ENCODE measurements at places on chromosomes 16 and 17. TPM values are rescaled to one million over a fixed set of nuclear protein-coding genes. Genes with fewer than 3 reads are reported as not detected.

DNA sequence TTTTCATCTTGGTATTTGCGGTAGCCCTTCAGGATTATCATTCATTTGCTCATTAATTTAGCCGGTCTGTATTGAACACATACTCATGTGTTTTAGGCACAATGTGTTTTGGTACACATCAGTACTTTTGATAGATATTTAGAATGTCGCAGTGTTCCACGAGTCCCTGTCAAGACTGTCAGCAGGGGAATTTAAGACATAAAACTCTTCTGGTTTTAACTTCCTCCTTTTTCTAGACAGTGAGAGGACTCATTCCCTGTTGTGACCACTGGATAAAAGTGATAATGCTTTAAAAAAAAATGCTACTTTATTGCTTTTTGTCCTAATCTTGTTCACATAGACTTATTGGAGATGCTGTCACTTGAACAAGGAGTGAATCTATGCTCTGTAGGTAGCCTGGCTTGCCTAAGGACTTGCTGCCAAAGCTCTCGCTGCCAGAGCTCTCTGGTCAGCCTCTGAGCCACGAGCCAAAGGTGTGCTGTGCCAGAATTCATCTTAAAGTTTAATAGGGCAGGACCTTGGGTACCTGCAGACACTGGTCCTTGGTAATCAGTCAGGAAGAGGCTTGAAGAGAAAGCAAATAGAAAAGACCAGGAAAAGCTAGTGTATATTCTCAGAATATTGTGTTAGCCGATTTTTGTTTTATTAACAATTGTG is 5.4 kb downstream of the DCAF7 start:
- H3K4me1 ChIP-seq: peaks cover 6% of the 10 kb centered on the region
- no peak for DNase-seq
- H3K4me3 ChIP-seq: no peak overlapping the region
- H3K27me3 ChIP-seq: no peaks in the 10 kb centered on the region
- no peaks in the 10 kb centered on the region for H3K36me3 ChIP-seq

- no peak overlapping the region for H3K4me3 ChIP-seq
- no peak for DNase-seq
- H3K27me3 ChIP-seq: no peaks in the 10 kb centered on the region
- H3K4me1 ChIP-seq: no peaks in the 10 kb centered on the region
- H3K27ac ChIP-seq: no peak overlapping the region
Measured at GRCh38 chr16:82675300-82675699, 48.5 kb downstream of the CDH13 start.

DNA sequence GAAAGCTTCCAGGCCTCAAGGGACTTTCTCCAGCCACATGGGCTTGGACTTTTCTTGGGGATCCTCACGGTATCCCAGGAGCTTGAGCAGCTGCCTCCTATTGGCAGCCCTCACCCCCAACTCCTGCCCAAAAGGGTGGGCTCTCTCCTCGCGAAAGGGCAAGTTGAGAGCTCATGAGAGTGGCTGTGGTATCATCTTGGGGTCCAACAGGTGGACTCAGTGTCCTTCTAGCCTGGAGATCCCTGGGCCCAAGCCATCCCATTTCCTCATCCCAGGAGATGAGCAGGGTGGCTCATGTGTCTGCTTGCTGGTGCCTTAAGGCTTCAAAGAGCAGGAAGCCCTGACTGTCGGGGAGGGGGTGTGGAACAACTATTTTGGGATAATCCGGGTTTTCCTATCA is 17.7 kb downstream of the TBX4 start:
- no peaks in the 10 kb centered on the region for H3K27me3 ChIP-seq
- no peak overlapping the region for H3K27ac ChIP-seq
- peaks cover 3% of the 10 kb centered on the region for H3K4me1 ChIP-seq
- DNase-seq: no peak
- H3K36me3 ChIP-seq: no peaks in the 10 kb centered on the region

GRCh38 chr17:64217249-64217691 is 45.8 kb downstream of the TEX2 start:
- peak overlapping the region; percentile 70 for H3K27ac ChIP-seq
- H3K27me3 ChIP-seq: no peaks in the 10 kb centered on the region
- DNase-seq: peak; percentile 29
- peaks cover 13% of the 10 kb centered on the region for H3K36me3 ChIP-seq

GRCh38 chr17:81457401-81457800 is 55.2 kb downstream of the ACTG1 start:
- H3K36me3 ChIP-seq: peaks cover 6% of the 10 kb centered on the region
- H3K4me3 ChIP-seq: no peak overlapping the region
- H3K4me1 ChIP-seq: peaks cover 20% of the 10 kb centered on the region
- H3K27ac ChIP-seq: no peak overlapping the region
- no peaks in the 10 kb centered on the region for H3K27me3 ChIP-seq

DNA sequence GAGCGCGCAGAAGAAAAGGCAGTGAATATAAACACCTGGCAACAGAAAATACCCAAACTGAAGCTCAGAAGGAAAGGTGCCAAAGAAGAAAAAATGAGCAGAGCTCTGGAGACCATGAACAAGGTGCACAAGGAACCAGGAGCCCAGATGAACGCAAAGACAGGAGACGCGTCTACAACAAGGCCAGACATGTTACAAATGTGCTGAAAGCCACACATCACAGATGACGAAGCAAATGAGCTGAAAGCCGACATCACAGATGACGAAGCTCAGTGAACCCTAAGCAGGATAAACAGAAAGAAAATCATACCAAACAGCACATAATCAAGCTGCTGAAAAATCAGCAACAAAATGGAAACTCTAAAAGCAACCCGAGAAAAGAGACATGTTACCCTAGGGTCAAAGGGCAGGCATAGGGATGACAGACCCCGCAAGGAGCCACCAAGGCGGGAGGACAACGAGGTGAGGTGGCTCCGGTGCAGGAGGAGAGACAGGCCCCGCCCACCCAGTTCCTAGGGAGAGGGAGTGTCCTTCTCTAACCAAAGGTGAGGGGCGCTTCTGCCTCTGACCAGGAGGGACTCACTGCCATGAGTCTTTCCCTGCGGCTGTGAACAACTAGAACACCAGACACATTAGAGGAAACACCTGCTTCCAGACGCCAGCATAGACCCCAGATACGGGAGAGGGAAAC is 39.1 kb downstream of the CCDC57 start:
- no peaks in the 10 kb centered on the region for H3K4me1 ChIP-seq
- DNase-seq: no peak
- H3K27me3 ChIP-seq: no peaks in the 10 kb centered on the region
- no peak overlapping the region for H3K27ac ChIP-seq
- no peak overlapping the region for H3K4me3 ChIP-seq

DNA sequence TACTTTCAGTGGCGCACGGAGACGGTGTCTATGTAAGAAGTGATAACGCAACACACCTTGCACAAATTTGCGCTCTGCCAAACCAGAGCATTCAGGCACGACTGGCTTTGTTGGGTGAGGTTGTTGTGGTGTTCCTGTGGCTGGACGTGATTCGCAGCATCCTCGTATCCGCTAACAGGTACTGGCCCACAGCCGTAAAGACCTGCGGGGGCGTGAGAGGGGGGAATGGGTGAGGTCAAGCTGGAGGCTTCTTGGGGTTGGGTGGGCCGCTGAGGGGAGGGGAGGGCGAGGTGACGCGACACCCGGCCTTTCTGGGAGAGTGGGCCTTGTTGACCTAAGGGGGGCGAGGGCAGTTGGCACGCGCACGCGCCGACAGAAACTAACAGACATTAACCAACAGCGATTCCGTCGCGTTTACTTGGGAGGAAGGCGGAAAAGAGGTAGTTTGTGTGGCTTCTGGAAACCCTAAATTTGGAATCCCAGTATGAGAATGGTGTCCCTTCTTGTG is 510.9 kb downstream of the KCNJ18 start:
- no peaks in the 10 kb centered on the region for H3K27me3 ChIP-seq
- no peak for DNase-seq
- H3K4me1 ChIP-seq: no peaks in the 10 kb centered on the region
- H3K27ac ChIP-seq: no peak overlapping the region
- no peaks in the 10 kb centered on the region for H3K36me3 ChIP-seq
- H3K4me3 ChIP-seq: no peak overlapping the region

GRCh38 chr16:19809693-19810092 is 75.0 kb downstream of the GPRC5B start:
- H3K4me1 ChIP-seq: peaks cover 15% of the 10 kb centered on the region
- DNase-seq: no peak
- H3K36me3 ChIP-seq: no peaks in the 10 kb centered on the region
- no peak overlapping the region for H3K27ac ChIP-seq
- H3K27me3 ChIP-seq: no peaks in the 10 kb centered on the region

DNA sequence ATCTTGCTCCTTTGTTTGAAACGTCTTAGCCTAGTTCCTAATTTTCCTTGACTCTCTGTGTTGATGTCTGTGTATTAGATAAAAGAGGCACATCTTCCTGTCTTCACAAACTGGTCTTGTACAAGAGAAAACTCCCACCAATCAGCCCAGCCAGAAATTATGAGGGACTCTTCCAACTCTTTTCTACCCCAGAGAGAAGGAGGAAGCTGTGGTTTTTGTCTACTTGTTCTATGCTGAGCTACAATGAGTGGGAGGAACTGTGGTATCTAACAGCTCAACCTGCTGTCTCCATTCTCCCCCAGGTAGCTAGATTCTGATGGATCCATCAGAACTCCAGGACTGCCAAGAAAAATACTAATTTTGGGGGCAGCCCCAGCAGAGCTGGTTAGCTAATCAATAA is 392.5 kb downstream of the HS3ST3B1 start:
- no peak for DNase-seq
- no peaks in the 10 kb centered on the region for H3K4me1 ChIP-seq
- no peaks in the 10 kb centered on the region for H3K36me3 ChIP-seq
- no peaks in the 10 kb centered on the region for H3K27me3 ChIP-seq
- no peak overlapping the region for H3K4me3 ChIP-seq

- H3K27me3 ChIP-seq: peaks cover 30% of the 10 kb centered on the region
- H3K27ac ChIP-seq: no peak within 1 kb of the TSS
- peak; percentile 17 for DNase-seq
- peaks cover 7% of the 10 kb centered on the region for H3K4me1 ChIP-seq
- no peak within 1 kb of the TSS for H3K4me3 ChIP-seq
Measured at GRCh38 chr16:66427036-66427860, at the start of gene BEAN1. Gene BEAN1 (plus strand): TSS chr16:66427295. CDS start chr16:66437677, 10,382 bp downstream.

GRCh38 chr17:17663160-17664063 is 17.8 kb upstream of the RAI1 start:
- H3K4me1 ChIP-seq: no peaks in the 10 kb centered on the region
- H3K27me3 ChIP-seq: no peaks in the 10 kb centered on the region
- no peak overlapping the region for H3K4me3 ChIP-seq
- peak; percentile 85 for DNase-seq
- H3K36me3 ChIP-seq: no peaks in the 10 kb centered on the region

DNA sequence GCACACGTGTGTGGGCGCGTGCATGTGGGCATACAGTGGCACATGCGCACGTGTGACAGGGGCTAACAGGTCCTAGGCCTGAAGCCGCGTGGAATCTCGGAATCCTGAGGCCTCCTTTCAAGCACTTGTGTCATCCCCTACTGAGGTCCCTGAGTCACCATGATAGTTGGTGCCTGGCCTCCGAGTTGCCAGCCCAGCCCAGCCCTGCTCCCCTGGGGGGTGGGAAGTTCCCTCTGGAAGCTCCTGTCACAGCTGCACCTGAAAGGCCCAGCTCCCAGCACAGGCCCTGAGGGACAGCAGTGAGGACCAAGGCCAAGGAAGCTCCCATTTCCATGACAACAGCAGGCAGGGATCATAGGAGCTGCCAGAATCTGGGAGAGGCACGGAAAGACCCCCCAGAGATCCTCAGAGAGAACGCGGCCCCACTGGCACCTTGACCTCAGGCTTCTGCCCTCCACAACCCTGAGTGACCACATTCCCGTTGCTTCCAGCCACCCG is 35.4 kb upstream of the ENPP7 start:
- no peak overlapping the region for H3K27ac ChIP-seq
- H3K4me1 ChIP-seq: peaks cover 8% of the 10 kb centered on the region
- no peak overlapping the region for H3K4me3 ChIP-seq
- H3K27me3 ChIP-seq: no peaks in the 10 kb centered on the region

KRTAP4-4 gene
- total RNA-seq: not detected

IGF2BP1 gene
- total RNA-seq: 0.69 TPM

CD300H gene
- not detected for total RNA-seq

MRM3 gene
- 19.6 TPM for total RNA-seq

ZNF500 gene
- 8.6 TPM for total RNA-seq

LRRC37A gene
- total RNA-seq: 2.1 TPM

BAIAP3 gene
- total RNA-seq: 25.2 TPM

TAT gene
- 1.3 TPM for total RNA-seq

All from adrenal gland (tissue), 19 donors.